Activated naive CD8-positive, alpha-beta T cell treated with anti-CD3 and anti-CD28 coated beads, Interleukin-2, amount 50 U/mL, for 24 hours (primary cell): ENCODE measurements at places on chromosomes 12 and 14.

GRCh38 chr12:41362510-41362909 lies 174.4 kb downstream of the PDZRN4 start:
- DNase-seq, result no peak

GRCh38 chr12:107368586-107368985 lies 275.2 kb upstream of the CRY1 start:
- peak; percentile 36 for DNase-seq

- DNase-seq, result no peak
Observed at GRCh38 chr14:56324856-56325699, 206.9 kb downstream of the PELI2 start.

DNA sequence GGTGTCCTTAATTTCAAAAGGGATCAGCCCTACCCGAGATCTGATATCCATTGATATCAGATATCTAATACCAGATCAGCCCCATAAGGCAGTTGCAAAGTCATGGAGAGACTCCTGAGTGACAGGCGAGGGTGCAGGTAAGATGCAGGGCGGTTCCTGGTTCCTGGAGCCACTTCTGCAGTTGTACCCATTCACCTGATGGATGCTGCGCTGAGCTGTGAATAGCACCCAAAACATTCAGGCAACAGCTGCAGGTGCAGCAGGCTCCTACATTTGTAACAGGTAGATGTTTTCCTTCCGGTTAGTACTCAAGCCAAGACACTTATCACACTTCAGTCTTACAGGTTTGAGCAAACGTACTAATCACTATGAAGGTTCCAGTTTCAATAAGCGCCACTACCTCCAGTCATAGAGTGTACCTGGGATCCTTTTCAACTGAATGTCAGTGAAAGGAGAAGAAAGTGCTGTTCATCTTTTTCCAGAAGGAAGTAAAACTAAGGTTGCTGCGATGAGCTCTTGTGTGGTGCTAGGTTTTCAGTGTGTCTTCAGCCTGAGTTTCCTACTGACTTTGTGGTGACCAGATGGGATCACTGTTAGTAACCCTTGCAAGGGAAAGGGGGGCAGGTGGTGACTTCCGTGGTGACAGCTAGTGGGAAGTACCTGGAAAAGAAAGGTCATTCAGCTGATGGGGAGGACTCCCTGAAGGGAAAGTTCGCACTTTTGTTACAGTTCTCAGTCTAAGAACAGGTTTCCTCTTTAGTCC lies 1.9 kb downstream of the ATP6V0A2 start:
- DNase-seq, result peak; percentile 59

GRCh38 chr12:119090276-119090675 lies 88.5 kb upstream of the HSPB8 start:
- DNase-seq, result no peak

DNA sequence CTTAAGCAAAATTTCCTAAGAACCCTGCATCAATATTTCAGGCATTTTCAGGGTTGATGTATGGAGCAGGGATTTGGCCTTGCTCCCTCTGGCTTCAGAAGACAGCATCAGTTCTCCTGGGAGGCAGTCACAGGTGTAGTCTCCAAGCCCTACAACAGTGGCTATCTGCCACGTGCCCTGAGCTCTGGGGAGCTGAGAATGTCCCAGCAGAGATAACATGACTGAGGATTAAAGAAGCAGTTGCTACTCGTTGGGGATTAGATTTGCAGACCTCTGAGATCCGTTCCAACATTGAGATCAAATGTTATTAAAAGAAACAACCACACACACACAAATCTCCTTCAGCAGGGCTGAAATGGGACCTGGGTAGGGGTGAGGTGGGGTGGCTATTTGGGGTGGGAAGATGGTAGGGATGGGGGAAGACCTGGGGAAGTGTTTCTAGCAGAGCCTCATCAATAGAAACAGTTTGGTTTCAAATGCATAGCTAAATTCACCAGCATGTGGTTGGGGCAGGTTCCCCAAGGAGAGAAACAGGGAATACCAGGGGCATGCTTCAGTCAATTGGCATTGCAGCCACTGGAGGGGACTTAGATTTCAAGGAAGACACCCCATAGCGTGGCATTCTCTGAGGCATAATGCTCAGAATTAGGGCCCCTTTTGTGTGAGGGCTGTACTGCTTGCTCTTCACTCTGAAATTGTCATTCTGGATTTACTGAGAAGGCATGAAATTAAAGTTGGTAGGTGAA lies 15.2 kb upstream of the FAM234B start:
- no peak for DNase-seq

GRCh38 chr12:122835750-122836026 lies 431 bp downstream of the HIP1R start:
- peak; percentile 42 for DNase-seq

GRCh38 chr12:26187014-26187798 lies 8.2 kb upstream of the SSPN start:
- no peak for DNase-seq

DNA sequence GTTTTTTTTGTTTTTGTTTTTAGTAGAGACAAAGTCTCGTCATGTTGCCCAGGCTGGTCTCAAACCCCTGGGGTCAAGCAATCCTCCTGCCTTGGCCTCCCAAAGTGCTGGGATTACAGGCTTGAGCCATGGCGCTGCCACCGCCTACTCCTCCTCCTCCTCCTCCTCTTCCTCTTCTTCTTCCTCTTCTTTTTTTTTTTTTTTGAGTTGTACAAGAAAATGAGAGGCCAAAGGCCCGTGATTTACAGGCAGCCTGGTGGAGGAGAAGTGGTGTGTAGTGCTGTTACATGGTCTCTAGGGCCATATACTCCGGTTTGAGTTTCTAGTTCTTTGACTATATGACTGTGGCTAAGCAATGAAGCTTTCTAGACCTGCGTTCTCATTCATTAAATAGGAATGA lies 29.6 kb upstream of the SPPL3 start:
- no peak for DNase-seq

- no peak for DNase-seq
Observed at GRCh38 chr12:6215120-6215807, 15.1 kb downstream of the CD9 start.

DNA sequence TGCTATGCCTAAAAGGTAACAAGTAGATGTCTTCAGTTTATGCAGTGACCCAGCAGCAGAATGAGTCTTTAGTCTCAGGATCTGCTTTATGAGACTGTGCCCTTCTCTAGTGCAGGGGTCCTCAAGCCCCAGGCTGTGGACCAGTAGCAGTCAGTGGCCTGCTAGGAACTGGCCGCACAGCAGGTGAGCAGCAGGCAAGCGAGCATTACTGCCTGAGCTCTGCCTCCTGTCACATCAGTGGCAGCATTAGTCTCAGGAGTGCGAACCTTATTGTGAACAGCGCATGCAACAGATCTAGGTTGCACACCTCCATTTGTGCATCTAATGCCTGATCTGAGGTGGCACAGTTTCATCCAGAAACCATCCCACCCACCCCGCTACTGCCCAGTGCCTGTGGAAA lies 38.4 kb downstream of the LRP6 start:
- no peak for DNase-seq

DNA sequence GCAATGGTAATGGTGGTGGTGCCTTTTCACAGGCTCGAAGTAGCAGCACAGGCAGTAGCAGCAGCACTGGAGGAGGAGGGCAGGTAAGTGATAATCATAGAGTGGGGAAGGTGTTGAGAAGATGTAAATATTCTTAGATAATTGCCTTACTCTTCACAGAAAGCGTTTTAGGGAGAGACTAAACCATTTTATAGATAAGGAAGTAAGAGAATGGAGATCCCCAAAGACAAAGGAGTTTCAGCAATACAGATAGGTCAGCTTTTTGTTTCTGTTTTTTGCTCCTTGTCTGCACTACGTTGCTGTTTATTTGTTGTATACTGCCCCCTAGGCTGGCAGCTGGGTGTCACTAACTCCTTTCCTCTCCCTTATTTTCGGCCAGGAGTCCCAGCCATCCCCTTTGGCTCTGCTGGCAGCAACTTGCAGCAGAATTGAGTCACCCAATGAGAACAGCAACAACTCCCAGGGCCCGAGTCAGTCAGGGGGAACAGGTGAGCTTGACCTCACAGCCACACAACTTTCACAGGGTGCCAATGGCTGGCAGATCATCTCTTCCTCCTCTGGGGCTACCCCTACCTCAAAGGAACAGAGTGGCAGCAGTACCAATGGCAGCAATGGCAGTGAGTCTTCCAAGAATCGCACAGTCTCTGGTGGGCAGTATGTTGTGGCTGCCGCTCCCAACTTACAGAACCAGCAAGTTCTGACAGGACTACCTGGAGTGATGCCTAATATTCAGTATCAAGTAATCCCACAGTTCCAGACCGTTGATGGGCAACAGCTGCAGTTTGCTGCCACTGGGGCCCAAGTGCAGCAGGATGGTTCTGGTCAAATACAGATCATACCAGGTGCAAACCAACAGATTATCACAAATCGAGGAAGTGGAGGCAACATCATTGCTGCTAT lies 2.0 kb downstream of the SP1 start:
- peak; percentile 34 for DNase-seq

DNA sequence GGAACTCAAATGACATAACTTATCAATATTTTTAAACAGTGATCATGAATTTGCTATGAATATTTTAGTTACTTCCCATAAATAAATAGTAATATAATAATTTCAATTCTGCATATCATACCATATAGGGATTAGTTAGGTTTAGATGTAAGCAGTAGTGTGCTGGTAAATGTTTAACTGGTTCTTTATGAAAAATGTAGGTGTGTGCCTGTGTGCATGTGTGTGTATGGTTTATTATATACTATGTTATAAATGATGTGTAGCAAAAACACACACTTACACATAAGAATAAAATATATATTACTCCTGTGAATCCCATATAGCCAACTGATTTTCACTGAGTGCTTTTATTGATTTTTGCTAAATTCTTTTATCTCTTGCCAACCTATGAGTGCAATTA lies 14.0 kb upstream of the BHLHE41 start:
- no peak for DNase-seq

DNA sequence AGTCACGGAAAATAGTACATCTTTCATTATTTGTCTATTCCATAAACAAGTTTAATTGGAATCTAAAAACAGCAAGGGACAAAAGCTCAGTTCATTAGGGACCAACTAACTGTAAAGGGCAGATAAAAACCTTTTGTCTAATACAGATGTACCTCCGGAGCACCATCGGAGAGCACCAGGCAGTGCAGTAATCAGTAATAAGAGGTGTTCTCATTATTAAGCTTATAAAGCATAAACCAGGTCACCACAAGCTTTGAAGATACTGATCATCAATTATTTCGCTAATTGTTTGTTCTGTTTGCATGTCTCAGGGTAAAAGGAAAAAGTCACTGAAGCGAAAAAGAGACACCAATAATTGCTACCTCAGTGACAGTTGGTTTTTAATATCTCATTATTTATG lies 207.3 kb upstream of the PRKD1 start:
- no peak for DNase-seq

DNA sequence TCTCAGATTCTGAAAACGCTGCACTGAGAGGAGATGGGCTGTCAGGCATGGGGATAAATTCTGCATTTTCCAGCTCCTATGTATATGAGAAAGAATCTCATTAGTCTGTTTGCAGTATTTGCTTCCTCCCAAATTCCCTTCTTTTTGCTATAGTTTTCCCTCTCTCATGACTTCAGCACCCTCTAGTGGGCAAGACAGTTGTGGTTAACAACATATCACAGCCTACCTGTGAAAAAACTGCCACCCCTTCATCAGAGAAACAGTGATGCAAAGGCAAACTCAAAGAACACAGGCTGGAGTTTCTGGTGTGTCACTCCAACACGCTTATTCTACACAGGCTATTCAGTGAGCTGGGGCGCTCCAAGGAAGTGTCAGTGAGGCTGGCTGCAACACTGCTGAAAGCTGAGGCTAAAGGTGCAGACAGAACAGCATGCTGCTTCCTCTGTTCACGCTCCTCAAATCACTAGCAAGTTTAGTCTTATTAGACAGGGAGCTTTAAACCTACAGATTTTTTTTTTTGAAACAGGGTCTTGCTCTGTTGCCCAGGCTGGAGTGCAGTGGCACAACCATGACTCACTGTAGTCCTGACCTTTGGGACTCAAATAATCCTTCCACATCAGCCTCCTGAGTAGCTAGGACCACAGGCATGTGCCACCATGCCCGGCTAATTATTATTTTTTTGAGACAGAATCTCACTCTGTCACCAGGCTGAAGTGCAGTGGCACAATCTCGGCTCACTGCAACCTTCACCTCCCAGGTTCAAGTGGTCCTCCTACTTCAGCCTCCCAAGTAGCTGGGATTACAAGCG lies 19.3 kb downstream of the ZC2HC1C start:
- peak; percentile 32 for DNase-seq

- DNase-seq, result no peak
Observed at GRCh38 chr14:54711812-54712464, 145.0 kb downstream of the SAMD4A start.

GRCh38 chr12:110278255-110278536 lies 2.9 kb upstream of the ATP2A2 start:
- no peak for DNase-seq

- DNase-seq, result no peak
Observed at GRCh38 chr14:77044783-77045237, 16.3 kb upstream of the IRF2BPL start.

DNA sequence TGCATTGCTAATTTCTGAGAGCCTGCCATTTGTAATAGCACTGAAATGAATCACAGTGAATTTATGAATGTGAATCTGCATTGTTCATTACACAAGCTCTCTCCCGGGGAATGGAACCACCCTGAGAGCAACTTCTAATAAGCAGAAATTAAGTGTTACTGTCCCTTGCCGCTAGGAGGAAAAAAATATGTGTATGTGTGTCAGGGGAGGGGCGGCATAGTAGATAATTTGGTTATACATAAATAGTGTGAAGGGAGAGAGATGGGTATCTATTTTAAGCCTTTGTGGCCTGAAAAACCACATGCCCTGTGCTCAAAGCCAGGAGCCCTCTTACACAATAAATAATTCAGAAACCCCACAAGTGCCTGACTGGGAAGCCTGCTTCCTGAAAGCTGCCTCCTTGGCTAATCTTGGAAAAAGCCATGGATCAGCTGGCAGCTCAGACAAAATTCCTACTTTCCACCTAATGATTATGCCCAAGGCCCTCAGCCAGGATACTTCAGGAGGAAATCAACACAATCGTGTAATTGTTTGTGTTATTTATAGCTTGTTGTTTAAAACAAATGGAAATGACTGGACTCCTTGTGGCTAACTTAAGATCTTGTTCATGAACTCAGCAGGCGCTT lies 366.2 kb upstream of the KITLG start:
- DNase-seq, result no peak

GRCh38 chr12:41684997-41685396 lies 459.7 kb downstream of the GXYLT1 start:
- no peak for DNase-seq

- DNase-seq, result no peak
Observed at GRCh38 chr12:48972952-48973483, 1.5 kb upstream of the WNT10B start.

- DNase-seq, result no peak
Observed at GRCh38 chr12:132465269-132466190, 24.4 kb upstream of the FBRSL1 start.

DNA sequence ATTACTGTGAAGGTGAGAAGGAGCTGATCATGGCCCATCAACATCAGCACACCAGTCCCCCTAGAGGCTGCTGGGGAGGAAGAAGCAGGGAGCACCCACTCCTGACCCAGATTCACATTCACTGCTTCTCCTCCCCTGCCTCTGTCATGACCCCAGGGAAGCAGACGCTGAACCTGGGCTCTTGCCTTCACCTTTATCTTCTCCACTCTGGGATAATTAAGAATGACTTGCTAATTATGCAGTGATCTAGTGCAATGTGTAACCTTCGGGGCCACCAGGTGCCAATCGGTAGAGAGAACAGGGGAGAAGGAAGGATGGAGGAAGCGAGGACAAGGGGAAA lies 44.4 kb upstream of the IQSEC3 start:
- no peak for DNase-seq
